ENCODE measurements at places on chromosomes 2 and 18. TPM values are rescaled to one million over a fixed set of nuclear protein-coding genes. Genes with fewer than 3 reads are reported as not detected.

DNA sequence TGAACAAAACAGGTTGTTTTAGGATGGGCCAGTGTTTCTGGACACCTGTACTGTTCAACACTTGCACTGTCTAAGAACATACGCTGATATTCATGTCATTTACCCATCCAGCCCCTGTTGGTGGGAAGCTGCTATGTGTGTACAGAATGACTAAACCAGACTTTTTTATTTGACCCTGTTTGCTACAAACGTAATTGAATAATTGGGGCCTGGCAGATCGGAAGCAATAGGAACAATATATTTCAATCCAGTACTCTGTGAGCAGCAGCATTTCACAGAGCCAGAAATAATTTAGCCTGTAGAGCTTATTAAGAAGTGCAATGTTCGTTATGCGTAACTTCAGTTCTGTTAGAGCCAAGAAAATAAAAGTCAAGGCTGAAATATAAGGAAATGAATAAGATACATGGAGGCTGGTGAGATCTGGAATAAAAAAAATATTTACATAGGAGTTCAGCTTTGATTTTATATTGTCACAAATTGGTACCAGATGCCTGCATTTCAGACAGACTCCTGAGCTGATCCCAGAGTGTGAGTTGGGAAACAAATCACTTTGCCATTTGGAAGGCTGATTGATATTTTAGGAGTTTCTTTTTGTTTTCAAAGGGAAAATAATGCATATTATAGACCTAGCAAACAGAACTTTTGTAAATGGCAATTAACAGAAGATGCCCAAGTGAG is 19.7 kb downstream of the CABLES1 start:
- peaks cover 7% of the 10 kb centered on the region for H3K4me1 ChIP-seq
- no peak overlapping the region for H3K27ac ChIP-seq
- no peak overlapping the region for H3K4me3 ChIP-seq

- H3K4me3 ChIP-seq: no peak overlapping the region
- H3K4me1 ChIP-seq: peaks cover 2% of the 10 kb centered on the region
- no peaks in the 10 kb centered on the region for H3K36me3 ChIP-seq
- DNase-seq: no peak
- H3K27me3 ChIP-seq: no peaks in the 10 kb centered on the region
These were observed 24.3 kb upstream of the CETN1 start for GRCh38 chr18:555705-556457.

GRCh38 chr18:31046916-31047315 is 4.4 kb upstream of the DSC3 start:
- H3K27ac ChIP-seq: no peak overlapping the region
- no peaks in the 10 kb centered on the region for H3K4me1 ChIP-seq
- H3K27me3 ChIP-seq: peaks cover 40% of the 10 kb centered on the region
- H3K4me3 ChIP-seq: no peak overlapping the region
- DNase-seq: no peak

DNA sequence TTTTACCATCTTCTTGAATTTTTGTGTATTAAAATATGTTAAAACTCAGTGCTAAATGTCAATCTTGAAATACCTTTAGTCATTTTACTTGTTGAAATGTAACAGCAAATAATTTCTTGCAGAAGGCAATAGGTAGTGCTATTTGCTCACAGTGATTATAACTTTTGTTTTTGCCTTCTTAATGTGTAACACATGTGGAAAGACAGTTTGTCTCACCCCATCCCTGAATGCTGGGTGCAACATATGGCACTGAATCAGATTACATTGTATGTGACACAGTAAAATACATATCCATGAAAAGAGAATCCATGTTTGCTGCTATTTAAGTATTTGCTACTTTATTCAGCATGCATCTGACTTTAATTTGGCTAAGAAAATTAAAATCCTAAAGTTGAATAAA is 35.3 kb downstream of the FRZB start:
- peaks cover 4% of the 10 kb centered on the region for H3K36me3 ChIP-seq
- H3K27me3 ChIP-seq: no peaks in the 10 kb centered on the region
- H3K4me3 ChIP-seq: no peak overlapping the region
- H3K27ac ChIP-seq: no peak overlapping the region
- peaks cover 9% of the 10 kb centered on the region for H3K4me1 ChIP-seq

- no peak overlapping the region for H3K4me3 ChIP-seq
- DNase-seq: peak; percentile 47
- peaks cover 8% of the 10 kb centered on the region for H3K4me1 ChIP-seq
- H3K36me3 ChIP-seq: no peaks in the 10 kb centered on the region
These were observed 4.8 kb upstream of the EFHD1 start for GRCh38 chr2:232628466-232629128.

DNA sequence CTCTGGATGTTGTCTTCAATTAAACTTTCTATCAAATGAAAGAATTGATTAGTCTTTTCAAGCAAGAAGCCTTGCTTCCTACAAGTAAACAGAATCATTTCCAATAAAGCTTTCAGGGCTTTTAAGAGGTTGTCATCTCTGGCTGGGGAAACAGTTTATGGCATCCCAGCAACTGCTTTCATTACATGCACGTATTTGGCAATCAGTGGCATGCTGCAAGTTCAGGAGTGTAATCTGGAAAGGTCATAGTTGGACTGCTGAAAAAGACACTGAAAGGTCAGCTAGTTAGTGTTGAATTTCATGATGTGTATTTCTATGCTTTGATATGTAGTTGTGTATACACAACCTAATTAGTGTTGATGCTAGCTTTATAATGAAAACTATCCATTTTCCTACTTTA is 332.9 kb downstream of the DSC3 start:
- H3K27ac ChIP-seq: no peak overlapping the region
- H3K4me1 ChIP-seq: no peaks in the 10 kb centered on the region
- no peaks in the 10 kb centered on the region for H3K27me3 ChIP-seq
- H3K4me3 ChIP-seq: no peak overlapping the region

Gene WNT6
- not detected for total RNA-seq

Gene MAP2
- 102 TPM for total RNA-seq

Gene UGT1A8
- total RNA-seq: not detected

DNA sequence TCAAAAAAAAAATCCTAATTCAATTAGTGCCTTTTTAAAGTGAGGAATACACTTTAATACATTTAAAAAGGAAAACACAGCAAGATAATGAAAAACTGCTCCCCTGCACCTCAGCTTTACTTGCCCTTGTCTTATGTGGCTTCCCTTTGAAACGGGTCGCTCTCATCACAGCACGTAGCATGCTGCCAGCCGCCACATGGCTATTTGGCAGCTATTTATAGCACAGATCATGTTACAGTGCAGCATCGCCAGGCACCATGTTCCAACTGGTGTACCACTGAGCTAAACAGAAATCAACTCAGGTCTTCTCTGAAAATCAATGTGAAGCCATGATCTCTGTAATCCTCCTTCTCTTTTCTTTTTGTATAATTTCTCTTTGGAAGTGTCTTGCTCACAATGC is 65.1 kb downstream of the TMEM182 start:
- no peaks in the 10 kb centered on the region for H3K27me3 ChIP-seq
- no peak overlapping the region for H3K27ac ChIP-seq
- peaks cover 9% of the 10 kb centered on the region for H3K4me1 ChIP-seq
- peak; percentile 37 for DNase-seq
- no peak overlapping the region for H3K4me3 ChIP-seq

- H3K27me3 ChIP-seq: no peaks in the 10 kb centered on the region
- no peak overlapping the region for H3K4me3 ChIP-seq
- DNase-seq: no peak
- no peak overlapping the region for H3K27ac ChIP-seq
- H3K36me3 ChIP-seq: no peaks in the 10 kb centered on the region
- H3K4me1 ChIP-seq: no peaks in the 10 kb centered on the region
These were observed 16.2 kb downstream of the DOCK10 start for GRCh38 chr2:225025917-225026571.

GRCh38 chr2:177064422-177064821 is 148.2 kb upstream of the HNRNPA3 start:
- no peaks in the 10 kb centered on the region for H3K4me1 ChIP-seq
- H3K27ac ChIP-seq: no peak overlapping the region
- DNase-seq: peak; percentile 24
- H3K27me3 ChIP-seq: no peaks in the 10 kb centered on the region

GRCh38 chr2:145138626-145139025 is 618.7 kb upstream of the ZEB2 start:
- no peaks in the 10 kb centered on the region for H3K4me1 ChIP-seq
- no peaks in the 10 kb centered on the region for H3K27me3 ChIP-seq
- no peak for DNase-seq
- H3K27ac ChIP-seq: no peak overlapping the region
- H3K36me3 ChIP-seq: no peaks in the 10 kb centered on the region

Gene ADAM23
- total RNA-seq: 17.2 TPM

Gene SLC38A11
- not detected for total RNA-seq

- peaks cover 6% of the 10 kb centered on the region for H3K4me1 ChIP-seq
- no peak overlapping the region for H3K27ac ChIP-seq
- no peak for DNase-seq
- no peak overlapping the region for H3K4me3 ChIP-seq
- H3K36me3 ChIP-seq: no peaks in the 10 kb centered on the region
- H3K27me3 ChIP-seq: no peaks in the 10 kb centered on the region
These were observed 26.6 kb downstream of the TWIST2 start for GRCh38 chr2:238874330-238875050.

GRCh38 chr2:167182403-167182802 is 294.1 kb downstream of the XIRP2 start:
- H3K4me1 ChIP-seq: peaks cover 10% of the 10 kb centered on the region
- no peak overlapping the region for H3K4me3 ChIP-seq
- H3K36me3 ChIP-seq: no peaks in the 10 kb centered on the region
- no peak for DNase-seq

DNA sequence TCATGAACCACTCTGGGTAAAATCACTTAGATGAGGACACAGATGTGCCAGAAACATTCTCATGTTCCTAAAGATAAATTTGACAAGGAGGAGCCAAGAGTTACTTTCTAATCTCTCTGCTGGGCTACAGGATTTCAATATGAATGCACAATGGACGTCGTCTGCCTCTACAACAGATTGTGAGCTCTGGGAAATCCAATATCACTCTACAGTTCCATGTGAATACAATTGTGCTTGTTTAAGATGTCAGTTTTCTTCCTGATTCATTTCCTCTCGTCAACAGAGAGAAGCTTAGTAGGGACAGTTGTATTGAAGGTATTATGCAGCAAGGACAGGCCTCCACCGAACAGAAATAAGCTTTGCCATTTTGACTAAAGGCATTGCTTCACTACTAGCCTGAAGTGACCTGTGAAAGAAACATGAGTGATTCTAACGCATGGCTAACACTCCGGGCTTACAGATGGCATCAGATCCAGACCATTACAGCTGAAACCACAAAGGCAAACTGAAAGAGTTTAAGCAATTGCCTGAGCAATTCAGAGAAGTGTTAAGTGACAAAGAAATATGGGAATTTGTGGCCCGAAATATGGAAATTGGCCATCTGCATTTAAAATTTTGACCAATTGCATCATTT is 1591.5 kb downstream of the LRP1B start:
- H3K4me3 ChIP-seq: no peak overlapping the region
- no peaks in the 10 kb centered on the region for H3K36me3 ChIP-seq
- no peak for DNase-seq
- H3K4me1 ChIP-seq: no peaks in the 10 kb centered on the region
- H3K27ac ChIP-seq: no peak overlapping the region

Gene GDF7
- total RNA-seq: not detected
